ENCODE measurements at places on chromosomes 13 and 19. TPM values are rescaled to one million over a fixed set of nuclear protein-coding genes. Genes with fewer than 3 reads are reported as not detected.

DNA sequence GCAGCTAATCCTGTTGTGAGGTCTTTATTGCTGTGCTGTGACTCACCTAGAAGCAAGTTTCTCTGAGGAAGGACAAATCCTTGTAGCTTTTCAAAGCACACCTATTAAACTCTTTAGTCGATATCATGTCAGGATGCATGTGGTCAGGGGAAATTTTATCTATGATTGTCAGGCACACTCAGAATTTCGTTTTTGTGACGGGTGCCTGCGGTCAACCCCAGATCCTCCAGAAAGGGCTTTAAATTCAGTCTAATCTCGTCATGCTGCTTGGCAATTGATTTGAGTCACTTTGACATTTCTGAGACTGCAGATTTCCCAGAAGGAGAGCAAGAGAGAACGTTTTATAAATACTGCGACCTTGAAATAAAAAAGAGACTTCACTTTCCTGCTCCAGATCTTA lies 316.9 kb downstream of the FGF9 start:
- no peak for DNase-seq

- DNase-seq, result no peak
These were observed 10.8 kb downstream of the RINL start for GRCh38 chr19:38867171-38867780.

DNA sequence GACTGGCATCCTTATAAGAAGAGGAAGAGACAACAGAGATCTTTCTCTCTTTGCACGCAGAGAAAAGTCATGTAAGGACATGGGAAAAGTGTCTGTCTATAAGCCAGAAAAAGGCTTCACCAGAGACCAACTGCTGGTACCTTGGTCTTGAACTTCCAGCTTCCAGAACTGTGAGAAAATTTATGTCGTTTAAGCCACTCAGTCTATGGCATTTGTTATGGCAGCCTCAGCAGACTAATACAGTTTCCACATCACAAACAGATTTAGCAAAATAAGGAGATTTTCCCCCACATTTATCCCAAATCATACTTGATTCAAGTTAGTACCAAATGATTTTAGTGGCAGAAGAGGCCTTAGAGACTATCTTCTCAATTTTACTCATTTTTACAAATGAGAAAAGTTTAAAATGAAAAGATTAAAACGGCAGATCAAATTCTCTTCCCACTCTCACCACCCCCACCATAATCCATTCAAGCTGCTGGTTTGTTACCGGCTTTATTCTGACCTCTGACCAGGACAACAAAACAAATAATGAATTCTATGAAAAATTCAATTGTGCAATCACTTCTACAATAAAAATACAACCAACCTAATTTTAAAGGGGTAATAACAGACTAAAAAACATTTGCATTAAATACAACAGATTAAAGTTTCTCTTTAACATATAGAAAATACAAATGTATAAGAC lies 316.3 kb downstream of the TBC1D4 start:
- DNase-seq, result no peak

- peak; percentile 81 for DNase-seq
These were observed 2.6 kb upstream of the CACNG7 start for GRCh38 chr19:53906211-53907192.

The ZNF579 gene
- total RNA-seq, result 48.9 TPM

DNA sequence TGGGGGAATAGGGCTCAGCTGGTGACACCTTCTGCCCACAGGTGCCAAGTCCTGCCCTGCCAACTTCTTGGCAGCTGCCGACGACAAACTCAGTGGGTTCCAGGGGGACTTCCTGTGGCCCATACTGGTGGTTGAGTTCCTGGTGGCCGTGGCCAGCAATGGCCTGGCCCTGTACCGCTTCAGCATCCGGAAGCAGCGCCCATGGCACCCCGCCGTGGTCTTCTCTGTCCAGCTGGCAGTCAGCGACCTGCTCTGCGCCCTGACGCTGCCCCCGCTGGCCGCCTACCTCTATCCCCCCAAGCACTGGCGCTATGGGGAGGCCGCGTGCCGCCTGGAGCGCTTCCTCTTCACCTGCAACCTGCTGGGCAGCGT lies 2.1 kb downstream of the P2RY11 start:
- no peak for DNase-seq

The BRME1 gene
- total RNA-seq, result 4.6 TPM

DNA sequence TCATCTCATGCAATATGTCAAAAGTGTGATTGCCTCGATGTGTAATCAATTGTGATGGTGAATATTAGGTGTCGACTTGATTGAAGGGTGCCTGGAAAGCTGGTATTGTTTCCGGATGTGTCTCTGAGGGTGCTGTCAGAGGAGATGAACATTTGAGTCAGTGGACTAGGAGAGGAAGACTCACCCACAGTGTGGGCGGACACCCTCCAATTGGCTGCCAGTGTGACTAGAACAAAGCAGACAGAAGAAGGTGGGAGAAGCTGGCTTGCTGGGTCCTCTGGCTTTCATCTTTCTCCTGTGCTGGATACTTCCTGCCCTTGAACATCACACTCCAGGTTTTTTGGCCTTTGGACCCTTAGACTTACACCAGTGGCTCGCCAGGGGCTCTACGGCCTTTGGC lies 15.5 kb upstream of the CABP5 start:
- DNase-seq, result no peak

GRCh38 chr19:58466089-58466759 lies 656 bp upstream of the ZNF324 start:
- DNase-seq, result no peak

- DNase-seq, result peak; percentile 81
These were observed 10.5 kb upstream of the B3GNT3 start for GRCh38 chr19:17784201-17785008.

DNA sequence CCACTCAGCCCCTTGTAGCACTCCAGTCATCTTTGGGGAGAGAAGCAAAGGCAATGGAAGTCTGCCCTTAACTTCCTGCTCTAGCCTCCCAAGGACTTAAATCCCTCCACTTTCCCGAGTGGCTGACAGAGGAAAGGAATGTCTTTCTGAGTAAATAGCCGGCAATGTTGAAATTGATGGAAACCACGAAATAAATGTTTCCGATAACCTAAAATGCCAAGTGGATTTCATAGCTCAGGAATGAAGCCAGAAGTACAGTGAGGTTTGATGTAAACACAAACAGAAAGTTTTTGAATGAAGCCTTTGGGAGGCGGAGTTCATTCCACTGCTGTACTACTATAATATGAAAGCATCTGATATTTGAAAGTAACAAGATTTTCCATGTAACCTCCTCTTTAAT lies 14.0 kb upstream of the TBC1D4 start:
- DNase-seq, result no peak

- no peak for DNase-seq
These were observed 177.3 kb downstream of the TSHZ3 start for GRCh38 chr19:31171936-31172335.

DNA sequence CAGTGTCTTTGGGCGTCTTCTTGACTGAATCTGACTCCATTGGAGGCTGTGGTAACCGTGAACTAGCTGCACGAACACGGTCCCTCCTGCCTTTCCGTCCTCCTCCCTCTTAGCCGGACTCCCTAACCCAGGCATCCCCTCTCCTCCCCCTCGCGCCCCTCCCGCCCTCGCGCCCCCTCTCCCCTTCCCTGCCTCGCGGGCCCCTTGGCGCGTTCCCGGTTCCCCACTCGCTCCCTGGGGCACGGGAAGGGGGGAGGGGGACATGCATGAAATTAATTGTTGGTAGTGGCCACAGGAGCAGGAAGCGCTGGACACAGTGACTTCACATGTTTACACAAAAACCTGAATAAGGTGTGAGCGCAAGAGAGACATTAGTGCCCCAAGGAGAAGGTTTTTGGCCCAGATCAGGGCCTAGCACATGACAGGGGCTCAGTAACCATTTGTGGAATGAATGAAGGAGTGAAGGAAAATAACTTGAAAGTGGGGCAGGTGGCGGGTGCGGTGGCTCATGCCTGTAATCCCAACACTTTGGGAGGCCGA lies 279 bp downstream of the DMRTC2 start:
- no peak for DNase-seq

The PEG3 gene
- 11.6 TPM for total RNA-seq

DNA sequence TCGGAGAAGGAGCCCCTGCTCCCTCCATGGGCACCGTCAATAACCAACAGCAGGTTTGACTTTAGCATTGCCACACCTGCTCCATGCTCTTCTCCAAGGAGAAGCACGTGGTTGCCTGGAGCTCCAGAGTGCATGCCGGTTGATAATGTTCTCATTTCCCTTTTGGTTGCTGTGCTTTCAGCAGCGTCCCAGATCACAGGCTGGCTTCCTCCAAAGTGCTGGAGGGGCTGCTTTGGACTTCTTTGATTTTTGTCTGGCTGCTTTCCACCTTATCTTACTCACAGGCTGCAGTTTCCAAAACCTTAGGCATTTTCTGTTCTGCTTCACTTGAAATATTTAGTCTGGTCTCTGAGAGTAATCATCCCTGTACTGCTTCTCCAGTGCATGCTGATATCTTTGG lies 123.8 kb upstream of the IRS2 start:
- no peak for DNase-seq

- no peak for DNase-seq
These were observed at the start of gene PRRG2 for GRCh38 chr19:49581007-49581508. PRRG2 (plus strand) TSS chr19:49581316; CDS start chr19:49583220, 1,904 bp downstream.

The PSG6 gene
- total RNA-seq, result not detected

Data from glutamatergic neuron (in vitro differentiated cells).